Activated naive CD4-positive, alpha-beta T cell treated with anti-CD3 and anti-CD28 coated beads for 36 hours (primary cell): ENCODE measurements at places on chromosomes 3 and 15.

GRCh38 chr15:78069052-78069414 is 8.5 kb downstream of the TBC1D2B start:
- DNase-seq = peak; percentile 42

- no peak for DNase-seq
Observed at GRCh38 chr3:58168498-58168897, 42.3 kb downstream of the DNASE1L3 start.

GRCh38 chr3:121111914-121112612 is 204.1 kb downstream of the STXBP5L start:
- no peak for DNase-seq

DNA sequence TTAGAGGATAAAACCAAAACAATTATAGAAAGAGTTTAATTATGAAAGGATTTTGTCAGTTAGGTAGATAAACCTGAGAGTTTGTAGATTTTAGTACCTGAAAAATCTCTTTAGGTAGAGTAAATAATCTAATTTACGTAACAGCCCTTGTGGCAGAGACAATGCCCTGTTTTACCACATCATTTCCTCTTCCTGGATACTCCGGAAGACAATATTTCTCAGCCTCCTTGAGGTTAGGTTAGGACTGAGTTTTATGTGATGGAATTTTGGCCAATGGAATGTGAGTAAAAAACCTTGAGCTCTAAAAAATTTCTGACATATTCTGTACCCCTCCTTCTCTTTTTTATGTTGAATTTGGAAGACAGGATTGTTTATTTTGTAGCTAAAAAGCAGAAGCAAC is 50.7 kb upstream of the TPRG1 start:
- no peak for DNase-seq

DNA sequence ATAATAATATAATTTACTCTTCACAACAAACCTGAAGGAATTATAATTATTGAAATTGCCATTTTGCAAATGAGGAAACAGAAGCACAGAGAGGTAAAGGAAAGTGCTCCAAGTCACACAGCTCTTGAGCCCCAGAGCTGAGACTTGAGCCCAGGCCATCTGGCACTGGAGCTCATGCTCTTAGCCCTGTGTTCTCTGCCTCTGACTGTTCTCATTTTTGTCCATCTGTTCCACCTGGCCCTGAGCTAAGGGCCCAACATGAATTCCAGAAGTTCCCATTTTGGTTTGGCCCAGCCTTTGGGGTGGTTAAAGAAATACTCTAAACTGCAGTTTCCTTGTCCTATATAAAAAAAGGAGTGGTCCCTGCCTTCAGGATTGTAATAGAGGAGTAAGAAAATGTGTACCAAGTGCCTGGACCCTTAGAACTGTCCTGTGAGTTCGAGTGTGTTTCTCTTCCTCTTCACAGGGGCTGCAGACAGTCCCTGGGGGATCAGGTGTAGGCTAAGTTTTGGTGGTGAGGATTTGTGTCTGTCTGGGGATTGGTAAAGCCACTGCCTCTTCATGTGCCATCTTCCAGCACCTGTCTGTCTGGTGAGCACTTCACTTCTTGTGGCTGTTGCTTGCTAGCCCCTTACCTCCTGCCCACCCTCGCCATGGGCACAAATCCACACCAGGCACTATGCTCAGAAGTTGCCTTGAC is 91.8 kb downstream of the DNAJB8 start:
- DNase-seq = no peak

DNA sequence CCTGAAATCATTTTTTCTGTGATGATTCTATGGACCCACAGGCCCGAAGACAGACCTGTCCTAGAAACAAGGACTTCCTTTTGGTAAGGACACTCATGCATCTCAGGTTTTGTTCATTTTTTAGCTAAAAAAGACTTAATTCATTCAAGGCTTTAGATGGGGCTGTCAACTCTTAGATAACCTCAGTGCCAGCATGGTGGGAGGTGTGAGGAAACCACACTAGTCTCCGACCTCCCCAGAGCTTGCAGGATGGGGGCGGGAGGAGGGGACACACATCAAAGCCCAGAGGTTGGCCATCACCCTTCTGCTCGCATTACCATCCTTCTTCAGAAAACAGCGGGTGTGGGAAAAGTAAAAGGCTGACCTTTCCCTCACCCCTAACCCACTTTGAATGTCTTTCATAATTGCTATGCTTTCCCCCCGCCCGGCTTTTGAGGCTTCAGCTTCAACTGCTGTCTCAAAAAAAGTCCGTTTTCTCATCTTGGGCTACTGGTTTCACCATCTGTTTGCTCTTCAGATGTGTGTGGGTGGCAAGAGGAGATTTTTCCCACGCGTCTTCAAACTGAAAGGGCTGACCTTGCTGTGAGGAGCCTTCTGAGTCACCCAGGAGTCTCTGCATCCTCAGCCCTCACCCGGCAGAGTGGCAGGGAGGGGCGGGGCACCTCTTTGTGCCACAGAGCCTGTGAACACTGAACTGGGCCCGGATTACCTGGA is 27.6 kb upstream of the CXCR6 start:
- peak; percentile 83 for DNase-seq

- no peak for DNase-seq
Observed at GRCh38 chr3:127257351-127257750, 30.5 kb downstream of the PRR20G start.

DNA sequence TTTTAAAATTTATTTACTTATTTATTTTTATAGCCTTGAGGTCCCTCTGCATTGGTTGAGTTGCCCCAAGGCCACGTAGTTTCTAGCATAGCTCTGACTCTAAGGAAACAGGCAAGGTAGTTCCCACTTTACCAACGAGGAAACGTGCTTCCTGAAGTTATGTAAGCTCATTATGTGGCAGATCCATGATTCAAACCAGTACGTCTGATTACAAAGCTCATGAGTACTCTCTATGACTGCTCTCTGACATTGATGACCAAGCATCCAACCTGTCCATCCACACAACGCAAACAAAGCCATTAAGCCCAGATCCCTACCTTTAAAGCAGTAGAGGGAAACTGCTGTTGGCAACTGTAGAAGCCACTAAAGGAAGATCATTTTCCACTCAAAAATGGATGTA is 25.6 kb downstream of the WWTR1 start:
- no peak for DNase-seq

GRCh38 chr3:162774613-162775100 is 1278.0 kb downstream of the OTOL1 start:
- no peak for DNase-seq

DNA sequence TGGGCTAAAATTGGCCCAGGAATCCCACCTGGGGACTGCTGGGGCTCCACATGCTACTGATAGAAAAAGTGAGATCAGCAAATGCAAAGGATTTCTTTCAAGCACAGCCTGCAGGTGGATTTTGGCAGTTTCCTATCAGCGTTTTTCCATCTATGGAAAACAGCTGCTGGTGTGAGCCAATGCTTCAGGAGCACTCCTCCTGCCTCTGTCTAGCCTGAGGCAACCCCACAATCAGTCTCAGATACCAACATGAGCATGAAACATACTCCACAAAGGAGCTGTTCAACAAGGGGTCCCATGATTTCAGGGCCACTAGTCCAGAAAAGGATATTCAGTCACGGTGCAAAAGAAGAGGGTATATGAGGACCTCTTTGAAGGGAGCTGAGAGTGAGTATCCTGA is 311.5 kb upstream of the THBS1 start:
- no peak for DNase-seq

DNA sequence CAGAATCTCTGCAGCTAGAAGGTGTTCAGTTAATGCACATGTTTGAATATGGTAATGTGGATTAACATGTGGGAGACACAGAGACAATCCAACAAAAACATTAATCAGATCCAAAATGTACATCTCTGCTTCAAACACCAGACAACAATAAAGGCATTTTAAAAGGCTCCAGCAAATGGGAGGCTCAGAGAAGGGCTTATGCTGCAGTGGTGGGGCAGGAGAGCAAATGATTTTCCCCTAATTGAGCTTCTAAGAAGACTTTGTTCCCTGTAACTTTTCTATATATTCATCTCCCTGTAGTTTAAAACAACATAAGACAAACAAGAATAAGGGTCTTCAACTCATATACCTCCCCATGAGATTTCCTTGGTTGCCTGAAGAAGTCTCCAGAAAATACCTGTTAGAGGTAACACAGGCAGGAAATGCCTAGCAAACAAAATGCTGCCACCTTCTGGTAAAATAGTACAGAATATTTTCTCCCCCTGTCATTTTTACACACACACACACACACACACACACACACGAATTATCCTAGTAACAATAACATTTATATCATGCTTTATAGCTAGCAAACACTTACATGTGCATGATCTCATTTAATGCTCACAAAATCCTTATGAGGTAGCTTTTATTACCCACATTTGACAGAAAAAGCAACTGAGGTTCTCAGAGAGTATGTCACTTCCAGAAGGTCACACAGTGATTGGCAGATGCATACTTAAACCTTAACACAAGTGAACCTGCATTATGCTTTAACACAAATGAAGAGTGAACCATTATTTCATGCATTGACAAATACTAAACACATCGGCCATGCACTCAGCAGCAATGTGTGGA is 123.4 kb upstream of the MB21D2 start:
- peak; percentile 9 for DNase-seq

GRCh38 chr3:4284865-4285264 is 18.3 kb upstream of the SETMAR start:
- DNase-seq = no peak

- peak; percentile 95 for DNase-seq
Observed at GRCh38 chr15:41936649-41937567, 35.4 kb downstream of the EHD4 start.

DNA sequence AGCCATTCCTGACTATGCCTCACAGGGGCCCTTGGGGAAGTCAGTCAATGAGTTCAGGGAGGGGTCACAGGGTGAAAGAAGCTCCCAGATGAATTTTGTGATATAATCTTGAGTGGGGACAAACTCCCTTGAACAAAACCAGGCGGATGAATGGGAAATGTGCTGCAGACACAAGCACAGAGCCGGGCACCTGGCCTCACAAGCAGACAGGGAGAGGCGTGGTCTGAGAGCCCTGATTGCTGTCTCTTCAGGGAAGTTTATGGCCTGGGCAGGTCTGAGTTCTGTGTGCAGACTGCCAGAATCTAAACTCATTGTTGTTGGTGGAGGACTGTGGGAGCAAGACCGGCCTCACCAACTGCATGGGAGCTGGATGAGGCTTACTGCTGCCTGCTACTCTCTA is 591.8 kb downstream of the EPHA3 start:
- DNase-seq = no peak

- no peak for DNase-seq
Observed at GRCh38 chr3:52527039-52527731, 6.5 kb downstream of the NT5DC2 start.

DNA sequence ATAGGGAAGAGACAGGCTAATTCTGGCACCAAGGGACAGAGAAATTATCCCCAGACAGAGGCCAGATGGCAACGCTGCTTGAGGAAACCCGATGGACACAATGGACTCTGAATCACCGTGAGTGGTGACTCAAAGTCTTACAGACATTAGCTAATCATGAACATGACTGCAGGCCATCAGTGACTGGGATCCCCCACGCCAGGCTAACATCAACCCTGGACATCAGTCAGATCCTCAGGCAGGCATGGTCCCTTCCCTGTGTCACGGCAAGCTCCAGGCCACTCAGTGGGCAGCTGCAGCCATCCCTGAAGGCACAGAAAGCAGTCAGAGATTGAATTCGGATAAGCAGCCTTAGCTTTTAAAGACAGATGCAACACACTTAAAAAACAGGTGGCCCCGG is 23.8 kb upstream of the OXTR start:
- DNase-seq = no peak

DNA sequence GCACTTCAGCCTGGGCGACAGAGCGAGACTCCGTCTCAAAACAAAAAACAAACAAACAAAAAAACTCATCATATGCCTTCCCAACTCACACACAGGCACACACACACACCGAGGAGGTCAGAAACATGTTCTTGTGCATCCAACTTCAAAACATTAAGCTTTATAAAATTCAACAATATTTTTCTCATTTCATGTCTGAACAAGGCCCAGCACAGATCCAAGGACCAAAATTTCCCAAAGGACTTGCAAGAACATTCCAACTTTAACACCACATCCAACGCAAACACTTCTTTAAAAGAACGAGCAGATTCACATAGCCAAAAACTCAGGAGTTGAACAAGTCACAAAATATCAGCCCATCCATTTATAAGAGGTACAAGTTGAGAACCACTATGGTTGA is 148.4 kb downstream of the MAGI1 start:
- no peak for DNase-seq

DNA sequence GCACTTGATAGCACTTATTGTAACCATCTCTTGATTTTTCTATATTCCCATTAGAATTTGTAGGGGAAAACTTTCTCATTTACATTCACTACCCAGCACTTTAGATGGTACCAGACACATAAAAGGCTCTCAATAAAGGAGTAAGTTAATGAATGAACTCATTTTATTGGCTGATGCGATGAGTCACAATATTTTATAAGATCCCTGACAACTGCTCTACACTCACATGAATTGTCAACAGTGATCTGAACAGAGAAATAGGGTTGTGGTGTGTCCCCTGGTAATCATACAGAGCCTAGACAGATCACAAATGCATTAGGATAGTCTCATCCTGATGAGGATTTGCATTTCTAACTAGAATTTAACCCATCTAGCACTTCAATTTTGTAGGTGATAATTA is 567.6 kb upstream of the ARPP21 start:
- DNase-seq = no peak

DNA sequence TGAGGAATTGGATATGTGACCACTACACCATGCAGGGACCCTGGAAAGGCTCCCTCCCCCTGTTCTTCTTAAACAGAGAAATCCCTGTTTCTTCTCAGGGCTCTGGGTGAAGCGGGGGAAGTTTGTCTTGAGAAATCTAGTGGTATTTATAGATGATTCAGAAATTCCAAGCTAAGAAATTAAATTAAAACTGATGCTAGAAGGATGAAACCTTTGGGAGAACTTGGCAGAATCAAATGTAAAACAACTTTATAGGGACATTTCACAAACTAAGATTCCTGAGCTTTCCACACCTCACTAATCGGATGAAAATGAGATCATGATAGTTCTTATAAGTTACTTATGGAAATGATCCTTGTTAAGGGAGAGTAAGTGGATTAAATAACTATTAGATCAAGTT is 54.2 kb downstream of the FBXL2 start:
- DNase-seq = no peak

DNA sequence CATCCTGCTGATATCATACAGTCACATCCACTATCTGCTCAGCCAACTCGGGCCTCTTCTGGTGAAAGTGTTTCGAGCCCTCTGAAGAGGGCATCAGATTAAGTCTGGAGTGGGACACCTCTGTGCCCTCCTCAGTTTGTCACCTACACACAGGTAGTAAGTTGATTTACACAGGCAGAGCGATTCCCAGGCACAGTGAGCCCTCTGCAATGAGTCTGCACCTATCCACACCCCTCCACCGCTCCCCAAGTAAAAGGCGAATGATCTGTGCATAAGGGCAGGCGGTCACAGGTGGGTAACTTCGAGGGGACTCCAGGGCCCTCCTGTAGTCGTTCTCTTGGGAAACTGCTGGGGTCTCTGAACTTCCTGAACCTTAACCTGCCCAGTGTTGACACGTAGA is 152.0 kb downstream of the ATP10A start:
- DNase-seq = no peak
